ENCODE measurements at places on chromosomes 1 and 21.
A peak's percentile ranks its signal among the peaks of the same experiment; 100 is the strongest.

- no peak for DNase-seq
Observed at GRCh38 chr1:233127157-233127556, 168.4 kb downstream of the PCNX2 start.

DNA sequence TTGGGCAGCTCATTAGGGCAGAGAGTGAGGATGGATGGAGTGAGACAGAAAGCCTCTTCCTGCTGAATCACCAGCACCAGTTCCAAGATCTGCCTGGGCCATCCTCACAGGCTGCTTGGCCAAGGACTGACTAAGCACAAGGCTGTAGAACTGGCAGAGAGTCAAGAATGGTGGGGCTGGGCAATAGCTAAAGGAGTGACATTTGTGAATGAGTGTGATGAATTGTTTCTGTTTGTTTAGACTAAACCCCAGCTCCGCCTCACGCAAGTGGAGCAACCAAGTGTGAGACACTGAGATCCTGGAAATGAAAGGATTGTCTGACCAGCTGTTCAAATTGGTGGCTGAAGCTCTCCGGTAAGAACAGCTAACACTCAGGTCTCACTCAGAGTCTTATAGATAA lies 38.6 kb downstream of the BRINP2 start:
- no peak for DNase-seq

- no peak for DNase-seq
Observed at GRCh38 chr1:55726994-55727393, 511.8 kb upstream of the USP24 start.

DNA sequence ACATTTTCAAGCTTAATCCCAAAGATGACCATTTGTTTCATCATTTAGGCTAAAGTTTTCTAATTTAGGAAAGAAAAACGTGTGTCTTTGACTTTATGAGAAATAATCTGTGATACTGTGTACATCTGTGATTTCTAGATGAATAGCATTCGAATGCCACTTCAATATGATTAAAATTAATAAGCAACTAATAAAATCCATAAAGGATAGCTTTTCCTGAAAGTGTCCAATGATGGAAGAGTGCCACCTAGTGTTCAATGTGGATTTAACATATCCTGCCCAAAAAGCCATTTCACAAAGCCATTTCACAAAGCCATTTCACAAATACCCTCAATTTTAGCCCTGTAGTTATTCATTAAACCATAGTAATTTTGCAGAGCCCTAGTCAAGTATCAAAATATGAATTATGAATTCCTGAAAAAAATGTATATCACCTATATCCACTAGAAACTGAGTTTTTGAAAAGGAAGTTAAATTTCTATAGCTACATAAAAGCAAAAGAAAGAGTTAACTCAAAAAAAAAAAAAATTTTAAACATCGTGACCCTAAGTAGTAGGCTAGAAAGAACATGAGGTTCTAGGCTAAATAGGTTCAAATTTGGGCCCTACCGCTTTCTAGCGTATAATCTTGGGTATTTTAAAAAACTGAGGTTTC lies 19.1 kb downstream of the NME7 start:
- DNase-seq, result no peak

DNA sequence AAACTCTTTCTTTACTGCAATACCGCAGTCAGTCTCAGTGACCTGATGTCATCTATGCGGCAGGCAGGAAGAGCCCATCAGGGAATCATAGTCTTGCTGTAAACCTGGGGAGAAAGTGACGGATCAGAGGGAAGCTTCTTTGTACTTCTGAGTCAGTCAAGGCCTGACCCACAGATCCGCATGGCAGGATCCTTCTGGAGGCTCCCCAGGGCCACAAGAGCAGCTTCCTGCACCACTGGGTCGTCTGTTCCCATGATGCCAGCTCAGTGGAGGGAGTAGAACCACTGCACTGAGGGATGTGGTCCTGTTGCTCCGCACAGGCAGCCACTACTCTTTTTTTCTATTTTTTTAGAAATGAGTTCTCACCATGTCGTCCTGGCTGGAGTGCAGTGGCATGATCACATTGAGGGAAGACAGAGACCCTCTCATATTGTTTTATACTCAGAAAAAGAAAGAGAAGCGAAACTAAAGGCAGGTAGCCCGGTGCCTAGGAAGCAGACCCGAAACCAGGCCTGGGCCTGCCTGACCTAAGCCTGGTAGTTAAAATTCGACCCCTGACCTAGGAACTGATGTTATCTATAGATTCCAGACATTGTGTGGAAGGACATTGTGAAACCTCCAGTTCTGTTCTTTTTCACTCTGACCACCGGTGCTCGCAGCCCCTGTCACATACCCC lies 6.3 kb upstream of the ERVH48-1 start:
- no peak for DNase-seq

DNA sequence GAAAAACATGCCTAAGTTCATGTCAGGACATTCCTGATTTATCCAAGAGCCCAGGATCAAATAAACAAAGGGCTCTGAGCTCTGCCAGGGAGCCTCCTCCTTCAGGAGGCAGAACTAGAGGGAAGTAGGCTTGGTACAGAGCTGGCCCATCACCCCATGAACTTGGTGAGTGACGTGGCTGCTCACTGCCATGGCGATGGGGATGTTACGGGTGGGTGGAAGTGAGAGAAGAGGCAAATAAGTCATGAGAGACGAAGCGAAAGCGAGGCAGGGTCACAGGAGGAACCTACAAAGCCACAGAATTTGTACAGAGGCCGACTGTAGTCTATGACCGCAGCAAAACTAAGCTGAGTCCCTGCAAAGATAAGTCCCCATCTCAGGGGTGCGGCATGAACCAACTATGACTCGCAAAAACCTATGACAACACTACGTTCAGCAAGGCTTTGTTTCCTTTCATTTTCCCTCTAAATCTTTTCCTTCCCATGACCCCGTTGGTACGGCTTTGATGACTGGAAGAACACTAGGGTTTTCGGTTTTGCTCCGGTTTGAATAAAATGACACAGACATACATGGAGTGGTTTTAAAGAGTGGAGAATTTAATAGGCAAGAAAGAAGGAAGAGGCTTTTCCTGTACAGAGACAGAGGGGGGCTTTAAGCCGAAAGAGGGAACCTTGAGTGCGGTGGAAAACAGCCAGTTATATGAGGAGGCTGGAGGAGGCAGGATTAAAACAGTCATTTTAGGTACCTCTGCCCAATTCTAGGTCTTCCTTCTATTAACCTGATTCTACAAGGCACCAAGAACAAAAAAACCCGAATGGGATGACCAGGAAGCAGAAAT lies 74.1 kb downstream of the CD46 start:
- peak; percentile 52 for DNase-seq

DNA sequence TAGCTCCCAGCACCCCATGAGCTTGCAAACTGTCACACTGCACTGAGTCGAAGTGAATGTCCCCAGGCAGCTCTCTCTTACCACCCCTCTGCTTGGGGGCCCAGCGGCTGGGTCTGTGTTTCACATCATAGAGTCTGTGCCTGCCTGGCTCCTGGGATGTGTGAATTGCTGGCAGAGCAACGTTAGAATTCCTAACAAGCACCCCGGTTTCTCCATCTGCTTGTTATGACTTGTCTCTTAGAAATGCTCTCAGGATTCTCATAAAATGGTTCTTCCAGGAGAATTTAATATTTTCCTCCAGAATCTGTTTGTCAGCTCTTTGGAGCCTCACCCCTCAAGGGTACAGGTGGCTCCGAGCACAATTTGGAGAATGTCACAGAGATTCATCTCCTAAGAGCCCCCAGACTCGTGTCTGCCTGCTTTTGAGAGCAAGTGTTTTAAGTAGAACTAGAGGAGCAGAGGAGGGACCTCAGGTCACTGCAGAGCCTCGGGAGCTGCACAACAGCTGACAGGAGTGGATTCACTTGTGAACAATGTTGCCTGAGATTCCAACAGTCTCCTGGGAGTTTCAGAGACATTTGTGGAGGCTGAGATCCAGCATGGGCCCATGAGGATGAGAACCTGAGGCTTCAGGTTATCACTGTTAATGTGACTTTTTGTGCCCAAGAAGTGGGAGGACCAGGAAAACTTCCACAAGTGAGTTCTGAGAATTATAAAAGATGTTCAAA lies 131.5 kb downstream of the KCNJ6 start:
- DNase-seq, result no peak

DNA sequence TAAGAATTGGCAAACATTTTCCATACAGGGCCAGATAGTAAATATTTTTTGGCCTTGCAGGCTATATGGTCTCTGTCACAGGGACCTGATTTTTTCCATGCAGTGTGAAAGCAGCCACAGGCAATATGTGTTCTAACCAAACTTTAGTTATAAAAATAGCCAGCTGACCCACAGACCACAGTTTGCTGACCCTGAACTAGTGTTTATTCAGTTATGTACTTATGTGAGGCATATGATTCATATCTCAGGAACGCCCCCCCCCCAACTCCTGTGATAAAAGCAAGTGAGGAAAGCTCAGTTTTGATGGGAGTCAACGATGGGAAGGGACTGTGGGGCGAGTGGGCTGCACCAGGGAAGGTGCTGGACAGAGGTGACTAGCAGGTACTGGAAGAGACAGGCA lies 80.1 kb downstream of the HMGB4 start:
- DNase-seq, result no peak

DNA sequence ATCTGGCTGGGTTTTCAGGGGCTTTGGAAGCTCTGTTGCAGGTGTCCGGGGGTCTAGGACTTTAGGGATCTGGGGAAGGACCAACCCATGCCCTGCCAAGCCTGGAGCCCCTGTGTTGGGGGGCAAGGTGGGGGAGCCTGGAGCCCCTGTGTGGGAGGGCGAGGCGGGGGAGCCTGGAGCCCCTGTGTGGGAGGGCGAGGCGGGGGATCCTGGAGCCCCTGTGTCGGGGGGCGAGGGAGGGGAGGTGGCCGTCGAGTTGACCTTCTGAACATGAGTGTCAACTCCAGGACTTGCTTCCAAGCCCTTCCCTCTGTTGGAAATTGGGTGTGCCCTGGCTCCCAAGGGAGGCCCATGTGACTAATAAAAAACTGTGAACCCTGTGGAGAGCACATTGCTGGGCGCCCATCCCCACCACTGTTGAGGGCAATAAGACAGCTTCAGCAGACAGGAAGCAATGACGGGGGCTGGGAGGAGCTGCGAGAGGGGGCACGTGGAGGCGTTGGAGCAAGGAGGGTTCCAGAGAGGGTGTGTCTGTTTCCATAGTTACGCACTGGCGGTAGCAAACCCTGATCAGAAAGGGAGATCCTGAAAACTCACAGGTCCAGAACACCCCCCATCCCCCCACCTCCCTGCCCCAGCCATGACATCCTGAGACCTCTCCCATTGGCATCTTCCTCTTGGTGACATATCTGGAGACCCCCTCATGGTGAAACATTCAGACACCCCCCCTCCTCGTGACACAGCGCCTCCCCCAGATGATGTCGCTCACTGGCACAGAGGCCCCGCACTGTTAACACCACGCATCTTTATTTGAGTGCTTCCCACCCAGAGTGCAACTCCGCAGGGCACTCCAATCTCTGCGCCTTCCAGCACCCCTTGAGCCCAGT lies 8.4 kb downstream of the MYBPH start:
- DNase-seq, result no peak

DNA sequence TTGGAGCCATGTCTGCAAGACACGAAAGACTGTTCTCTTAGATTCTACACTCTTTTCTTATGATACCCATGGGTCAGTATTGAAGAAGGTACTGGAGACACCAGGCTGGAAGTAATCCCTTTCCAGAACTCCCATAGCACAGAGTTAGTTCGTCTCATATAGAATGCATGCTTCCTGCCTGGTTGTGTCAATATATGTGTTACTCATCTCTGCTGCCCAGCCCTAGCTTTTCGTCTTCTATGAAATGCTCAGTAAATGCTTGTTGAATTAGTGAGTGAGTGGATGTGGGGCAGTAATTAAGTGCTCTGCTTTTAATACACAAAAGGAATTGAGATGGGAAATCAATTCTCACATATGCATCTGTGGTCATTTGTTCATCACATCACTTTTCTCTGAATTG lies 32.1 kb downstream of the ADCY10 start:
- DNase-seq, result no peak

DNA sequence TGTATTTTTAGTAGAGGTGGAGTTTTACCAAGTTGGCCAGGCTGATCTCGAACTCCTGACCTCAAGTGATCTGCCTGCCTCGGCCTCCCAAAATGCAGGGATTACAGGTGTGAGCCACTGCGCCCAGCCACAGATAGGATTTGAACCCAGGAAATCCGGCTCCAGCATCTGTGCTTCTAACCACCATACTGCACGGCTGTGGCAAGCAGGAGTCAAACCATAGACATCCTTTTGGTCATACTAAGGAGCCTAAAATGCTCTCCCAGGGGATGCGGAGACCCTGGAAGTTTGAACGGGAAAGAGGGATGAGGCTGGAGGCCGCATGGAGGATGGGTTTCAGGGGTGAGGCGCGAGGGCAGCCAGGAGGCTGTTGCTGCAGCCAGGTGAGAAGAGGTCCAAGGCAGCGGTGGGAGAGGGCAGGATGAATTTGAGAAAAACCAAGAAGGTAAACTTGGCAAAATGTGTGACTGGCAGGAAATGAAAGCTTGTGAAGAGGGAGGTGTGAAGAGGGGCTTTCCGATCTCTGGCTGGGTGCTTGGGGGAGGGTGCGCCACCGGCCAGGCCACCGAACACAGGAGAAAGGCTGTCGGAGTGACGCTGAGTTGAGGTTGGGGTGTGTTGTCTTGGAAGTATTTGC lies 24.0 kb upstream of the CDK18 start:
- DNase-seq, result no peak

DNA sequence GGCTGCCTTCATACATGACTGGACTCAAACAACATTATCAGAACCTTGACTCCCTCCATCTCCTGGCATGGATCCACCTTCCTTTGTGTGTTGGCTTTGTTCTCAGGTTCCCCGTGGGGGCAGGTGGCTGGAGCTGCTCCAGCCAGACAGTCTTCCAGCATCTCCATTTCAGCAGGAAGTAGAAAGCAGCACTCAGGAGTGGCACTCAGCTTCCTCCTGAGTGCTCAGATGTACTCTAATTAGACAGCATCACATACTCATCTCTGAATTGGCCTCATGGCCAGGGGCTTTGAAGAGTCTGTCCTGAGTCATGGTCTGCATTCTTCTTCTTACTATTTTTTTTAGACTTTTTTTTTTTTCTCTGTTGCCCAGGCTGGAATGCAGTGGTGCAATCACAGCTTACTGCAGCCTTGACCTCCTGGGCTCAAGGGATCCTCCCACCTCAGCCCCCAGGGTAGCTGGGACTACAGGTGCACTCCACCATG lies 27.9 kb downstream of the OVAAL start:
- no peak for DNase-seq

- DNase-seq, result no peak
Observed at GRCh38 chr1:31297277-31298247, 730 bp downstream of the ZCCHC17 start.

DNA sequence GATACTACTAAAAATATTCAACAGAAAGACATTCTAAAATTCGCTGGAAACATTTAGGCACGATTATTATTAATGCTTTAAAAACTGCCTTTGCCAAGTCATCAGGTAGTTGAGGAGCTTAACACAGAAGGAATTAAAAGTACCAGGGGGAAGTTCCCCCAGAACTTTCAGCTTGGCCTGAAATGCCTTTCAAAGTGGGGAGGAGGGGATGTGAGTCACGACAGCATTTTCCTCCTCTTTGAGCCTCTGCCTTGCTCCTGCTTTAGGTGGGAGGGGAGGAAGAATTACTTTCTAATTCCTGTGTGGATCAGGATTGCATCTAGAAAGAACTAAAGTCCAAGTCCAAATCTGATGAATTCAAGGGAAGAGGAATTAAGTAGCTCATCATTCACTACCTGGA lies 183.7 kb downstream of the CLIC6 start:
- DNase-seq, result no peak

Data from activated T-cell treated with anti-CD3 and anti-CD28 coated beads for 1 hour (primary cell).